ENCODE measurements at places on chromosomes 6 and 20.

DNA sequence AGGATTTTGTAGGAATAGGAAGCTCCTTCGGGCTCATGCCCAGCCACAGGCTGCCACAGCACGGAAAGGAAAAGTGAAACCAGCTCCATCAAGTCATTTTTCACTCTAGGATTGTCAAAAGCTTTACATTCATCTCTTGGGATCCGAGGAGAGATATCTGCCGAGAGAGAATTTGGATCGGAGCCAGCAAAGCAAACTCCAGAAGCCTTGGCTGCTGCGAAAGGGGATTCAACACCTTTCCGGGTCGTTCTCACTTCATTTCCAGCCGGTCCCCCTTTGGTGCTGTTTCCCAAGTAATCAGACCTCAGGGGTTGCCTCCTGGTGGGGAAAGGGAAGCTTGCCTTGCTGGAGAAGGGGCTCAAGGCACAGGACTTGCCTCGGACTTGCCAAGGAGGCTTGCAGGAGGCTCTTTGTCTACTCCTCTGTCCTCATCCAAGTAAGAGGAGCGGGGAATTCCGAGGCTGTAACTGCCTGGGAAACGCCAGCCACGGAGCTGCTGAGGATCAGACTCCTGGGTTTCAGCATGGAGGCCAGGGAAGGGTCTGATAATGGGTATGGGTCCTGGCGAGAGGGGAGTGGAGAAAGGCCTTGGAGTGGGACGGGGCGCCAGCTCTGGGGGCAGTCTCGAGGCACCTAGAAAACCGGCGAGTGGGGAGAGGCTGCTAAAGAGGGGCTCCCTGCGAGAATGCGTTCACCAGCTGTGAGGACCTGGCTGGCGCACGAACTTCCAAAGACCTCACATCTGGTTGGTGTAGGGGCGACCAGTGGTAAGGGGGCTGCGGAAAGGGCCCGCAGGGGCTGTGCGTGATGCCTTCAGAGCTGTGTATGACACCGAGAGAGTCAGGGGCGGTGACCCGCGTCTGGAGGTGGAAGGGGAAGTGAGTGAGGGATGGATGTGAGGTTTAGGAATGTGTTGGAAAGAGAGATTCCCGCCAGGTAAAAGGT lies 702 bp downstream of the ETV7 start:
- no peak for DNase-seq

DNA sequence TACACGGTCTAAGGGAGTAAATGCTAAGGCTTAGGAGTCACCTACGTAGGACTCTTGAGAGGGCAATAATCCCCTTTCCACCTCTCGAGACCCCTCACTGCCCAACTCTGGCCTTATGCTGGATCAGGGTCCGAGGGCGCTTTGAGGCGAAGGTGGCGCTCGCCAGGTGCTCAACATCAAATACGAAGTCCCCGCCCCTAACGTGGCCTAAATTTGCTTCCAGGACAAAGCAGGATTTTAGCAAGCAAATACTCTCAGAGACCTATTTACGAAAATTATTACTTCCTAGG lies 406 bp upstream of the TRIM26 start:
- DNase-seq: no peak

DNA sequence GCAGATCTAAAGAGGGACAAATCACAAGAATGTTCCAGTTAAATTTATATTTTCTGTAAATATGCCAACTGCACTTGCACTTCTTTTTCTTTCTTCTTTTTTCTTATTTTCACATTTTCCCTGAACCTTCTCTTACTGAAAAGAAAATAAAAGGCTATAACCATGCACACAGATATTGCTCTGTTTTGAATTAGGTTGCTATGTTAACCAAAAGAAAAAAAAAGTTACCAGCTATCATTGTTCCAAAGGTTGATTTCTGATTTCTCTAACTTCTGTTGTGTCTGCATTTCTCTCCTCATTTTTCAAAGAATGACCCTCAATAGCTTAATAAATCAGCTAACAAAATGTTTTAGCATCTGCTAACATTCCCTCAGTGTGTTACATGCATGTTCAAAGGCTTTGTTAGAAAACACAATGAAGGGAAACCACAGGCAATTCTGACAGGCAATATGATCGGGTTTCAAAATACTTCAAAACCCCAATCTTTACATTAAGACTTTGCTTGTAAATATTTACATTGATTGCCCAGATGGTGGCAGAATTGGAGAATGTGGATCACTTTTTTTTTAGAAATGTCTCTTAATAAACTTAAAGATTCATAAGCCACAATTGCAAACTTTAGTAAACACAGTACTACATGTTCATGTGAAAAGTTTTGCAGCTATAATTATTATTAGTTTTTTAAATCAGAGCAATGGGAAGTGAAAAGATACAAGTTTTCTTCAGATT lies 928.3 kb upstream of the FLRT3 start:
- no peak for DNase-seq

DNA sequence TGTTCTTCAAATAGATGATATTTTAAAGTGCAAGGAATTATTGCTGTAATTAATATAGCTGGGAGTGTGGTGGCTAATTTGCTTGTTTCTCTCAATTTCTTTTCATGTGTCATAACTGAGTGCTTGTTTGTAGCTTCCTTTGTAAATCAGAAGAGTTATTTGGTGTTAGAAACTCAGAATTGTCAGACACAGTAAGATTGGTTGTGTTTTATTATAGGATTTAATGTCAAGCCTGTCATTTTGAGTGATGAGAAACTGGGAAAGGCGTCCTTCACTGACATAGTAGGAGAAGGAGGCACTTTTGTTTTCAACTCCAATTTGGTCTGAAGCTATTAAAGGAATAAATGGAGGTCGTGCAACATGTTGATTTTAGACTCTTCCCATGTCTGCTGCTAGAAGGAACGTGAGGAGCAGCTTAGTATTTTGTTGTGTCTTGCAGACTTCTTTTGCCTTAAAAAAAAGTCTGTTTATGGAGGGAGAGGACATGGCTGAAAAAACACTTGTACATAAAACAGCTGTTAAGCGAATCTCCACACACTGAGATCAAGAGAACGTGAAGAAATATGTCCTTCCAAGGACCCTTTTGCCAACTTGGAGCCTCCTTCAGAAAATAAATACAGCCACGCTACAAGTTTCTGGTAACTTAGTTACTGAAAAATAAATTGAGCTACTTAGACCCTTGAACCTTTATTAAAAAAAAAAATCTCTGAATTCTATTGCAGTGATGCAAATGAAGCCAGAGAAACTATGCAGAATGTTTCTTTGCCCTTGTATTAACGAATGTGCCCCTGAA lies 59.5 kb downstream of the BMP6 start:
- no peak for DNase-seq

Measured in cerebellum (tissue), 4 donors.